ENCODE measurements at places on chromosomes 16 and 17.

DNA sequence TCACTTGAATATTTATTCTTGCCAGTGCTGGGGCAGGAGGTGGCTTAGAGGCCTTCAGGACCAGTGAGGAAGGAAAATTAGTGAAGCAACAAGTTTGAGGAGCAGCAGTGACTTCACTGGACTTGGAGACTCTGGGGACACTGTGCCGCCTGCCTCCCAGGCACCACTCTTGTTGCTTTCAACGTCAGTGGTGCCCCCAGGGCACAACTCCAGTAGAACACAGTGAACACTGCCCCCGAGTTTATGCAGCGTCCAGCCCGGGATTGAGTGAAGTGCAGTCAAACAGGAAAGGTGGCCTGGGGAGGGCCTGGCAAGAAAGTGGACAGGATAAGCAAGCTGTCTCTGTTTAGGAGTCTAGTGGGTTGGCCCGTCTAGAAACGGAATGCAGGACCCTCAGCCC lies 24.4 kb upstream of the NAT9 start:
- no peak for DNase-seq

DNA sequence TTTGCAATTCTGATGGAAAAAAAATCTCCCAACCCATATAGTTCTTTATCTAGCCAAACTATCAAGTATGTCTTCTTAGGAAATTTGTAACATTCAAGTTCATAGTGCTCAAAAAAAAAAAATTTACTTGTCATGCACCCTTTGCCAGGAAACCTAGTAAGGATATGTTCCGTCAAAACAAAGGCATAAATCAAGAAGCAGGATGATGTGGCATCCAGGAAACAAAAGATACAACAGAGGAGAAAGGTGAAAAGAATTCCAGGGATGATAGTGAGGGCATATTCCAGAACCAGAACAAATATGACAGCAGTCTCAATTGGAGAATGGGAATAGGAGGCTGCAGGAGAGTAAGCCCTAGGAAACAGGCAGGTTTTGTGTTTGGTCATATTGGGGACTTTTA lies 104.6 kb downstream of the SPAG9 start:
- no peak for DNase-seq

DNA sequence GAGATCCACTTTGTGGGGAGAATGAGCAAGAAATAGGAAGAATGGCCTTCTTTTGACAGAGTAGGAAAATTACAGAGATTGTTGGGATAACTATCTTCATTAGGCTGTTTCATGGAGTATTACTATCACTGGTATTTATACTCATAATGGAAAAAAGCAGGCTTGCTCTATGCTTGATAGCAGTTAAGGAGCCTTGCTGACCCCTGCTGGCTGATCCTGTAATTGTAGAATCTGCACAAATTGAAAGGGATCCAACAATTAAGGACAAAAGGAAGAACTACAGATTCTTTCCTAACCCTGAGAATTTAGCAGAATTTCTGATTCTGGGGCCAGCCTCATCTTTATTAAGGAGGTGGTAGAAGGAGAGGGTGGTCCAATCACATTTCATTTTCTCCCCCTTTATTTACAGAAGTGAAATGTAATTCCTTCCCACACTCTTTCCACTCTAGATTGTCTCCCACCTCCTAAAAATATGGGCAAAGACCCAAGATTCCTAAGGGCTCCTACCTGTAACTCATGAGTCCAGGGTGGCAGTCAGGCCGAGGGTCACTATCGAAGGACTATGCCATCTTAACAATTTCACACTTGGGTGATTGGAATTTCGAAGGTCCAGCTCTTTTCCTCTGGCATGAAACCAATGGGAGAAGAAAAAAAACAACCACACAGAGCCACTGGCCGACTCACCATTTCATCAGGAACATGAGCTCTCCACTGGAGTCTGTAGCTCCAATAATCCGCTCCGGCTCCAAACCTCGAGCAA lies 26.3 kb downstream of the NFE2L1 start:
- peak; percentile 56 for DNase-seq

DNA sequence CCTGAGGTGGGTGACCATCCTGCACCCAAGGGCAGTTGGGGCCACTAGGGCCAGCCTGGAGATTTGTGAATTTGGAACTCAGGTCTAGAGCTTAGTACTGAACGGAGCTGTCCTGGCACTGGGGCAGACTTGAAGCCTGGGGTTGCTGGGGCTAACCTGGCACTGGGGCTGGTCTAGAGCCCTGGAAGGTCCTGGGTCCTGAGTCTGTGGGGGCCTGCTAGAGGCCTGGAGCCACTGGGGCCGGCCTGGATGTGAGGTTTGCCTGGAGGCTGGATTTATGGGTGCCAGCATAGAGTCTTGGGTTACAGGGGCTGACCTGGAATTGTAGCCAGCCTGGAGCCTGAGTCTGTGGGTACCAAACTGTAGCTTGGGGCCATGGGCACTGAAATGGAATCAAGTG lies 1216.9 kb downstream of the CDH11 start:
- no peak for DNase-seq

- DNase-seq = no peak
These were observed 24.4 kb downstream of the ALOX15 start for GRCh38 chr17:4617090-4617489.

GRCh38 chr17:78650093-78650715 lies 73.0 kb upstream of the DNAH17 start:
- no peak for DNase-seq

DNA sequence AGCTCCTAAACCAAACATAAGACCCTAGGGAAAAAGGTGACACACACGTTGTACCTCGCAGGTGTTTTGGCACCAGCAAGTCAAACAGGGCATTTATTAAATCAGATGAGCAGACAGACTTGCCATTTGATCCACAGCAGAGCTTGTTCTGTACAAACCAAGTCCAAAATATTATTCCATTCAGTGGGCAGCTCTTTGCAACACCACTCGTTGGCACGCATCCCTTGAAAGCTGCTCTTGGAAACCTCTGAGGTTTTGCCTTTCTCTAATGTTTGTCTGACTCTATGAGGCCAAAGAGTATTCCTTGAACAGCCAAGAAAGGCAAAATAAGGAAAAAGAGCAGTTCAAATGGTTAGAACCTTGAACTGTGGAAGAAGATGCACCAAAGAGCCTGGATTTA lies 12.7 kb downstream of the TMEM100 start:
- no peak for DNase-seq

DNA sequence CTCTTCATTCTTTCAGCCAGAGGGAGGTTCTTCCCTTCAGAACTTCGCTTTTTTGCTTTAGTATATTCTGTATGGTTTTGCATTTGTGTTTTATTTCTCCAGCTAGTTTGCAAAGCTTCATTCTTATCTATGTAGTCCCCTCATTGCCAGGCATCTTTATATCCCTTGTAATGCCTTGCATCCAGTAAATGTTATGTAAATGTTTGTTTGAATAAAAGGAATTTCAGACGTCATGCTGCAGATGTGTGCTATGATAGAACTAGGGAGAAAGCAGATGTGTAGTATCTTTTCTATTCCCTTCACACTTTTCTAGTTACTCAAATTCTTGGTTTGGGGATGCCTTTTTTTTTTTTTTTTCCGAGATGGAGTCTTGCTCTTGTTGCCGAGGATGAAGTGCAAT lies 62.6 kb upstream of the RASL10B start:
- no peak for DNase-seq

- peak; percentile 72 for DNase-seq
These were observed 22.3 kb downstream of the BAIAP2 start for GRCh38 chr17:81057079-81057730.

- DNase-seq = no peak
These were observed 20.2 kb downstream of the GNAO1 start for GRCh38 chr16:56211435-56211981.

DNA sequence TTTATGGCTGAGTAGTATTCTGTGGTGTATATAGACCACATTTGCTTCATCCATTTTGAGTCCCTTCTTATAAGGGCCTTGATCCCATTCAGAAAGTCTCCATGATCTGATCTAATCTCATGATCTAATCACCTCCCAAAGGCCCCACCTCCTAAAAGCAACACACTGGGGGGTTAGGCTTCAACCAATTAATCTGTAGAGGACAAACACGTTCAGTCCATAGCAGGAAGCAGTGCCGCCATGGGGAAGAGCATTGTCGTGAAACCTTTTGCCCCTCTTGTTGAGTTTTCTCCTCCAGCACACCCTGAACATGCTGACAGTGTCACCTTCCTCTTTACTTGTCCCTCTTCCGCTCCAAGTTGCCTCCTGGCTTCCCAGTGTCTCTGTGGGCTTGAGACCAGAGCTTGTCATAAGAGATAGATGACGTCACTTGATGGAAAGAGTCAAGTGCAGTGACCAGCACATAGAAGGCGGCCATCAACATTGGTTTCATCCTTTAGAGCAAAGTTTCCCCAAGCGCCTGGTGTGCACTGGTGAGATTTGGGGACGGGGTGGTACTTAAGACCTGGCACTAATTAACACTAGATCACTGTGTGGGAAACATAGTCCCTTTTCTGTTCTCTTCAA lies 74.1 kb downstream of the PRKCB start:
- no peak for DNase-seq

DNA sequence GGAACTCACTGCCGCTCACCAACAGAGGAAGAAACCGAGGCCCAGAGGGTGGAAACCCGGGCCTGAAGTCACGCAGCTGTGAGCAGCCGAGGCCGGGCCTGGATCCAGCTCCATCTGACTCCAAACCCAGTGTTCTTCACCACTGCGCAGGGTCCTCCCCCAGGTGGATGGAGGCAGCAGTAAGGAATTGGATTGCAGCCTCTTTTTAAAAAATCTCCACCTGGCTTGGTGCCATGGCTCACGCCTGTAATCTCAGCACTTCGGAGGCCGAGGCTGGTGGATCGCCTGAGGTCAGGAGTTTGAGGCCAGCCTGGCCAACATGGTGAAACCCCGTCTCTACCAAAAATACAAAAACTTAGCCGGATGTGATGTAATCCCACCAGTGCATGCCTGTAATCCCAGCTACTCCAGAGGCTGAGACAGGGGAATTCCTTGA lies 177.2 kb downstream of the FOXL1 start:
- no peak for DNase-seq

DNA sequence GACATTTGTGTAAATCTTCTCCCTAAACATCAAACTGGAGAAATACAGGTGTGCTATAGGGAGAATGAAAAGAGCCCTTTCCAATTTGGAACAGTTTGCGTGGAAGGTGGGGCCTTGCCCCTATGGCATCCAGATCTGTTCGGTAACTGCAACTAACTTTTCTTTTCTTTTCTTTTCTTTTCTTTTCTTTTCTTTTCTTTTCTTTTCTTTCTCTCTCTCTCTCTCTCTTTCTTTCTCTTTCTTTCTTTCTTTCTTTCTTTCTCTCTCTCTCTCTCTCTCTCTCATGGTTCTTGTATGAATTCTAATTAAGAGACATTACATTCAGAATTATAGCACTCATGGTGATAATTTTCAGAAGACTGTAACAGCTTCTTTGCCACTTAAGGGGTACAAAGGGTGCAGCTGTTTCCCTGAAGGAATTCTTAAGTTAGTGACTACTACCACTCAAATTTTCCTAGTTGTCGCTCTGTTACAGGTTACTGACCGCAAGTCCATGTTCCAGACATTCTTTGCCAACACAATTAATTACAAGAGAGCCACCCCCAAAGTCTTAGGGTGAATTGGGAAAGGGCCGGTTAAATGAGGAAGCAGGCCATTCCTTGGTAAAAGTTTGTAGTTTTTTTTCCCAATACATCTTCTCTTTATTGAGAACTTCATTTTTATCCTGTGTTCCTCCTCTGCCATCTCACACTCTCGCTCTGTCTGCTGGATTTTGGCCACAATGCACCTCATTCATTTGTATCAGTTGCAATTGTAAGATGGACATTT lies 69.8 kb downstream of the KSR1 start:
- DNase-seq = no peak

DNA sequence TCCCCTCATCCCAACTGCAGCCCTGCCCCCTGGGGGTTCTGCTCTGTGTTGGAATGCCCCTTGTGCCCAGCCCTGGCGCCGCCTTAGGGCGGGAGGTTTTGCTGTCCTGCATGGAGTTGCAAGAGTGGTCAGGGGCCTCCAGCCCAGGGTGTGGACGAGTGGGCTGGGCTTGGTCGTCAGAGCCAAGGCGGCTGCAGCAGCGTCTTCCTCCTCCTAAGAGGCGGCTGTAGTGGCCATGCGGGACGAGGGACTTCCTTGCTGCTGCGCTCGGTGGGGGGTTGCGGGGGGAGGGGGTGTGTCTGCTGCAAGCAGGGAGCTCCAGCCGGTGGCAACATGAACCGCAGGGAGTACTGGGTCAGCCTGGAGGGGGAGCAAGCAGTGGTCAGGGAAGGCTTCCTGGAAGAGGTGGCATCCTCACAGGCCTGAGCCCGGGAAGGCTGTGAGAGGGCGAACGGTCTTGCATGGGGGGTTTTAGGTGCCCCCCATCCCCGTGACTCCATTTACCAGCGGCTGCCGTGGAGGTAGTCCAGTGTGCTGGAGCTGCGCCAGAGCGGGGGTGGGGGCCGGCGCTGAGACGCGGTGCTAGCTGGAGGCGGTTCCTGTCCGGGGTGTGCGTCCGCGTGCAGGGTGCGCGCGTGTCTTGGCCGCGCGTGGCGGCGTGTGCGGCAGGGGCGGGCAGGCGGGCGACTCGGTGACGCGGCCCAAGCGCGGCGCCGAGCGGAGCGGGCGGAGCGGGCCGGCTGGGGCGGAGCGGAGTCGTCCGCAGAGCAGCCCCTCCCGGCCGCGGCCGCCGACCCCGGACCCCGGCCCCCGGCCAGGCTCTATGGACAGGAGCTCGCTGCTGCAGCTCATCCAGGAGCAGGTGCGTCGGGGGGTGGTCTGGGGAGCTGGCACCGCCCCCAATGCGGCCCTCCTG lies at the start of gene RHBDL1:
Gene RHBDL1, plus strand, starts transcription at position 704 of the 916 bp plus-strand sequence. Its CDS starts 120 bp downstream, at position 824.
- DNase-seq = no peak

DNA sequence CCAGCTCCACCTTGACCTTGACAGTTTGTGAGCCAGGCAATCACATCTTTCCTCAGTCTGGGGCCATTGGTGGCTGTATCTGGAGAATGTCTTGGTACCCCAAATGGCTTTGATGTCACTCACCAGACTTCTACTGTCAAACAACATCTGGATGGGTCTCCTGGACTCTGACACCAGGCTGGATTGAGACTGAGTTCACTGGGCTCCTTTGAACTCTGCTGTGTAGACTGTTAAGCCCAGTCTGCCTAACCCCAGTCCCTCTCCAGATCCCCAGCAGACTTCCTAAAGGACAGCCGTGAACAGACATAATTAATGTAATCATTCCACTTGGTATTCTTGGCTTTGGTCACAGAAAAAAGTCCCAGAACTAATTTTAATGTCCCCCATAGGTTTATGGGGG lies 84.1 kb upstream of the KIFC3 start:
- no peak for DNase-seq

GRCh38 chr17:39161962-39162361 lies 4.0 kb downstream of the ARL5C start:
- DNase-seq = no peak

DNA sequence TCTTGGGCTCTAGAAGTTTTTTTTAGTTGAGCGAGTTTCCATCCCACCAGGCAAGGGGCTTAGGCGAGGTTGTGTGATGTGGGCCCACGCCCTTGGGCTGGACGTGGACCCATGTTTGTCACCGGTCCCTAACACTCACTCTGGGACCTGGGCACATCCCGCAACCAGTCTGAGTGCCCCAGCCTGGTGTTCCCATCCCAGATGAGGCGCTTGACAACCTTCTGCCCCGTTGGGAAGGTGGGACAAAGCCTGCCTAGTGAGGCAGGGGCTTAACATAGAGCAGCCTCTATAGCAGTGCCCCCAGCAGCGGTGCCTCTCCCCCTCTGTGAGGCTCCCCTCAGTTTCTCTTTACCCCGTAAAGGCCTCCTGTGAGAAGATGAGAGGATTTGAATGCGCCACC lies 22.5 kb downstream of the CMIP start:
- DNase-seq = no peak

GRCh38 chr16:84063980-84064379 lies 21.4 kb upstream of the SLC38A8 start:
- no peak for DNase-seq
